Uterus (tissue), 4 donors: ENCODE measurements at places on chromosomes 7 and 10. TPM values are rescaled to one million over a fixed set of nuclear protein-coding genes. Genes with fewer than 3 reads are reported as not detected.
A peak's percentile ranks its signal among the peaks of the same experiment; 100 is the strongest.

STEAP1B gene
- not detected for total RNA-seq

NOS3 gene
- total RNA-seq, result 24.1 TPM

GNGT1 gene
- total RNA-seq, result not detected

SUN3 gene
- not detected for total RNA-seq

CDHR1 gene
- total RNA-seq, result under 0.01 TPM

PTPRN2 gene
- total RNA-seq, result 1.2 TPM

MOGAT3 gene
- total RNA-seq, result not detected

CFAP58 gene
- 0.29 TPM for total RNA-seq

MCM7 gene
- total RNA-seq, result 74.8 TPM

AKR1C4 gene
- total RNA-seq, result not detected

GIMAP7 gene
- 30.7 TPM for total RNA-seq

PPP1R3A gene
- not detected for total RNA-seq

SLC26A5 gene
- 0.37 TPM for total RNA-seq

GRCh38 chr10:19668116-19668515 is 148.1 kb upstream of the PLXDC2 start:
- H3K4me1 ChIP-seq, result no peaks in the 10 kb centered on the region
- H3K27ac ChIP-seq, result no peak overlapping the region
- no peaks in the 10 kb centered on the region for H3K36me3 ChIP-seq
- no peak for DNase-seq
- no peak overlapping the region for H3K4me3 ChIP-seq

- DNase-seq, result no peak
- no peak overlapping the region for H3K27ac ChIP-seq
- H3K4me1 ChIP-seq, result no peaks in the 10 kb centered on the region
- H3K4me3 ChIP-seq, result no peak overlapping the region
- no peaks in the 10 kb centered on the region for H3K27me3 ChIP-seq
These were observed 9.7 kb downstream of the ADRA2A start for GRCh38 chr10:111086574-111086973.

GRCh38 chr10:72334825-72335393 is 19.8 kb downstream of the DNAJB12 start:
- peaks cover 12% of the 10 kb centered on the region for H3K4me1 ChIP-seq
- H3K27ac ChIP-seq, result peak overlapping the region; percentile 87
- H3K4me3 ChIP-seq, result no peak overlapping the region
- DNase-seq, result peak; percentile 92

- H3K4me3 ChIP-seq, result no peak overlapping the region
- DNase-seq, result no peak
- H3K27ac ChIP-seq, result no peak overlapping the region
- H3K36me3 ChIP-seq, result no peaks in the 10 kb centered on the region
These were observed 43.1 kb upstream of the HNRNPH3 start for GRCh38 chr10:68288717-68289116.

GRCh38 chr10:24778298-24778697 is 54.6 kb upstream of the ARHGAP21 start:
- H3K27me3 ChIP-seq, result no peaks in the 10 kb centered on the region
- H3K4me1 ChIP-seq, result no peaks in the 10 kb centered on the region
- no peaks in the 10 kb centered on the region for H3K36me3 ChIP-seq
- H3K27ac ChIP-seq, result no peak overlapping the region
- H3K4me3 ChIP-seq, result no peak overlapping the region

GRCh38 chr10:100826031-100826651 is 80.8 kb downstream of the PAX2 start:
- no peak overlapping the region for H3K4me3 ChIP-seq
- H3K27ac ChIP-seq, result no peak overlapping the region
- no peaks in the 10 kb centered on the region for H3K4me1 ChIP-seq
- H3K36me3 ChIP-seq, result no peaks in the 10 kb centered on the region
- peaks cover 31% of the 10 kb centered on the region for H3K27me3 ChIP-seq

DNA sequence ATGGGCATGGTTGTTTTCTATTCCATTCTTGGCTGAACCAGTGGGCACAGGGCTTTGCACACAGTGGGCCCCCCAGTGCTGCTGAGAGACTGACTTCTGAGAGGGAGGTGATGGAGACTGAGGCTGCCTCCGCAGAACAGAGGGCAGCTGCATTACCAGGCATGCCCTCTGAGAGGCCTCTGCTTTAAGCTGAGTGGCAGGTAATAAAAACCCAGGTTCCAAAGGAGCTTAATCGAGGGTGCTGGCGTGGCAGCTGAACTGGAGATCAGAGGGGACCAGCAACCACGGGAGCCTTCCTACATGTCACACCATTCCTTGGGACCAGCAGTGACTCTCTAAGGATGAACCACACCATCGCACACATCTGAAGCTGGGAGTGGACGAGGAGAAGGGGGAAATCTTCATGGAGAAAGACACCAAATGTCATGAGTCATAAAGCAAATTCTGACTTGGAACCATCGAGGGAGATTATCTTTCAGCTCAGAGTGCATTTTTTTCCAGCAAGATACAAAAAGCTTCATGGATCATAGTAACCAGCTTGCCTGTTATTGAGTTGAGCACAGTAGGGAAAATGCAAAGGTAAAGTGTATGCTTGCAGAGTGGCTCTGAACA is 24.6 kb downstream of the HIPK2 start:
- H3K27ac ChIP-seq, result no peak overlapping the region
- DNase-seq, result no peak
- no peak overlapping the region for H3K4me3 ChIP-seq
- no peaks in the 10 kb centered on the region for H3K27me3 ChIP-seq
- peaks cover 5% of the 10 kb centered on the region for H3K4me1 ChIP-seq

DNA sequence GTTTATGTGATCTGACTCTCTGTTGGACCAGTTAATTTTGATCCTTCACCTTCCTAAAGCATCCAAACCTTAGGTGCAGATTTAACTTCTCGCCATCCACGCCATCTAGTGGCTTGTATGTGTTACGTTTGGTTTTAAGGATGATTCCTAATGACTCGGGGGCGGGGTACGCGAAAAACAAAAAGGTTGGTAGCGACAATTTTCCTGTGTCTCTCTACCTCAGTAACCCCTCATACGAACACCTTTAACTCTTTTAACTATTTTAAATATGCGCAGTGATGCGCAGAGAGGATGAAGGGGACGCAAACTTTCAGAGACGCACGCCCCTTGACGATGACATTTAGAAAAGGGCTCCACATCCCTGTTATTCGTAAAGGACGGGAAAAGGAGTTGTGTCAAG is 714 bp upstream of the KCND2 start:
- no peaks in the 10 kb centered on the region for H3K36me3 ChIP-seq
- H3K27me3 ChIP-seq, result no peaks in the 10 kb centered on the region
- no peaks in the 10 kb centered on the region for H3K4me1 ChIP-seq
- H3K4me3 ChIP-seq, result peak overlapping the region; percentile 55
- DNase-seq, result peak; percentile 42

- H3K4me3 ChIP-seq, result no peak overlapping the region
- no peaks in the 10 kb centered on the region for H3K4me1 ChIP-seq
- H3K27ac ChIP-seq, result no peak overlapping the region
- no peaks in the 10 kb centered on the region for H3K36me3 ChIP-seq
- DNase-seq, result no peak
These were observed 141.1 kb upstream of the ITGB1 start for GRCh38 chr10:33098951-33099663.

DNA sequence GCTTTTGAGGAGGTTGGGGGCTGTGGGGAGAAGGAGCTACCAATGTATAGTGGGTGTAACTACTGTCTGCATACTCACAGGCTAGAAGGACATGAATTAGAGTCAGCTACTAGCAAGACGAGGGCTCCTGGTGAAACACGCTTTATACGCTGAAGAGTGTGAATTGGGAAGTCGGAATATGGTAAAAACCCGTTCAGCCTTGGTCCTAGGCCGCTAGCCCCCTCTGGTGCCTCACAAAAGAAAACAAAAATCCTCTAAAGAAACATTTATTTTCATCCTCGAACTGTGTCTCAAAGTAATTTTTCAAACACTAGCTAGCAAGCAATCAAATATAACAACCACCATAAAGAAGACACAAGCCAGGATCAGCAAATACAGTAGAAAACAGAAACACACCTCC is 338.1 kb upstream of the SEMA3C start:
- H3K4me3 ChIP-seq, result no peak overlapping the region
- no peak for DNase-seq
- no peaks in the 10 kb centered on the region for H3K4me1 ChIP-seq
- no peaks in the 10 kb centered on the region for H3K27me3 ChIP-seq
- no peak overlapping the region for H3K27ac ChIP-seq
- H3K36me3 ChIP-seq, result no peaks in the 10 kb centered on the region

DNA sequence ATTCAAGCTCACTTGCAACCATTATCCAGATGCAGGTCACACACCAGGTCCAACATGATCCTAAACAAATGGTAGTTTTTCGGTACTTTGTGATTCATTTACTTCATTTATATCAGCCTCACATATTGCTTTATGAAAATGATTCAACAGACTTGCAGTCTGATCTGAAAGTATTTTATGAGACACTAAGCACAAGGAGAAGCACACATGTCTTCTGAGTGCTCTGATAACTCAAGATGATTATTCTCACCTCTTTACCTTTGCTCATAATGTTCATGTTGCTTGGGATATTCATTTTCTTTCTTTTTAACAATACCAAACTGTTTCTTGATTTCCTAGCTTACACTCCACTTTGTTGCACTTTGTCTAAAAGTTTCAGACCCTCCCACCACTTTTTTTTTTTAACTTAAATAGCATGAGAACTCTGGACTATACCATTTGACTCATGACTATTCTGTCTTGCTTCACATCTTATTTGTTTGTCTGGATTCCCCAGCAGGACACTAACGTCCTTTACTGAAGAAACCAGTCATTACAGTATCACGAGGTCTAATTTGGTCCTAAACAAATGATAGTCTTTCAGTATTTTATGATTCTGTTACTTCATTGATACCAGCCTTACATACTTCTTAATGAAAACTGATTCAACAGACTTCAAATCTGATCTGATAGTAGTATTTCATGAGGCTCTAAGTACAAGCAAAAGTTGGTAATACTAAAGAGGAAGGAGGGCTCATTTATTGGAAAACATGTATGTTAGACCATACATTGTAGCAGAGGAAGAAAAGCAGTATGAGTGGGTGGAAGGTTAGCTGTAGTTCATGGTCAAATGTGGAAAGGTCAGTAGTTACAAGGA is 171.8 kb upstream of the AHR start:
- DNase-seq, result no peak
- no peaks in the 10 kb centered on the region for H3K4me1 ChIP-seq
- no peak overlapping the region for H3K4me3 ChIP-seq
- no peaks in the 10 kb centered on the region for H3K36me3 ChIP-seq
- H3K27me3 ChIP-seq, result no peaks in the 10 kb centered on the region

- no peaks in the 10 kb centered on the region for H3K36me3 ChIP-seq
- H3K4me1 ChIP-seq, result no peaks in the 10 kb centered on the region
- no peak overlapping the region for H3K4me3 ChIP-seq
- no peaks in the 10 kb centered on the region for H3K27me3 ChIP-seq
- no peak overlapping the region for H3K27ac ChIP-seq
- DNase-seq, result no peak
These were observed 113.2 kb upstream of the PHF14 start for GRCh38 chr7:10860516-10860915.

- no peak overlapping the region for H3K4me3 ChIP-seq
- DNase-seq, result no peak
- H3K4me1 ChIP-seq, result no peaks in the 10 kb centered on the region
- H3K27ac ChIP-seq, result no peak overlapping the region
- no peaks in the 10 kb centered on the region for H3K27me3 ChIP-seq
- no peaks in the 10 kb centered on the region for H3K36me3 ChIP-seq
These were observed 53.7 kb upstream of the MTPN start for GRCh38 chr7:136030867-136031318.

GRCh38 chr7:128891942-128892269 is 18.6 kb downstream of the KCP start:
- no peaks in the 10 kb centered on the region for H3K27me3 ChIP-seq
- H3K4me3 ChIP-seq, result no peak overlapping the region
- no peak for DNase-seq
- no peak overlapping the region for H3K27ac ChIP-seq
- no peaks in the 10 kb centered on the region for H3K36me3 ChIP-seq

DNA sequence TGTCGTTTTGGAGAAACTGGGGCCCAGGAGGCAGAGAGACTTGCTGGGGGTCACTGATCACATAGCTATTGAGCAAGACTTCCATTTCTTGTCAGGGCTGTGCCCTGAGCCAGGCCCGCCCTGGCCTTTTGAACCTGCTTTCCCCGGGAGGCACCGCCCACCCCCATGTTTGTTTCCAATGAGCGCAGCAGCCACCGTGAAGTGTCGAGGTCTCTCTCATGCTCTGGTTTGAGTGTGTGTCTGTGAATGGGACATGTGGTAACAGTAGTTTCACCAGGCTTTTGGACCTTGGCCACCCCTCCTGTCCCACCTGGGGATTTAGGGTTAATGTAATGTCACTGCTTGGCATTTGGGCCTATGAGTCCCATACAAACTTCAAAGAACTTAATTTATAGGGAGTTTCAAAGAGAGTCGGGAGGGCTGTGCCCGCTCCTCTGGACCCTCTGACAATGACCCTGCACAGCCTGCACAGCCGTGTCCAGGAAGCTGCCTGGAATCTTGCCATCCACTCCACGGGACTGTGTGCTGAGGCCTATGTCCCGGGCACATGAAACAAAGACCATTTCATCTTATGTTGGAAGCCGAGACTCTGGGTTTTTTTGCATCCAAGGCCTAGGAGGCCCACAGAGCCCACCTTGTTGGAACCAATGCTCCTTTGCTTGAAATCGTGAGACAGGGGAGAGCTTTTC is 6.3 kb downstream of the PRF1 start:
- H3K4me3 ChIP-seq, result no peak overlapping the region
- DNase-seq, result no peak
- H3K27me3 ChIP-seq, result no peaks in the 10 kb centered on the region
- no peaks in the 10 kb centered on the region for H3K4me1 ChIP-seq

GRCh38 chr7:44776211-44776610 is 20.3 kb upstream of the PPIA start:
- no peak for DNase-seq
- no peaks in the 10 kb centered on the region for H3K27me3 ChIP-seq
- no peaks in the 10 kb centered on the region for H3K36me3 ChIP-seq
- no peaks in the 10 kb centered on the region for H3K4me1 ChIP-seq
- H3K27ac ChIP-seq, result no peak overlapping the region
- H3K4me3 ChIP-seq, result no peak overlapping the region

- H3K4me1 ChIP-seq, result no peaks in the 10 kb centered on the region
- no peak overlapping the region for H3K27ac ChIP-seq
- H3K36me3 ChIP-seq, result no peaks in the 10 kb centered on the region
- no peak overlapping the region for H3K4me3 ChIP-seq
- no peaks in the 10 kb centered on the region for H3K27me3 ChIP-seq
These were observed 379.0 kb upstream of the FZD8 start for GRCh38 chr10:36021096-36021495.

- H3K27ac ChIP-seq, result no peak overlapping the region
- H3K36me3 ChIP-seq, result no peaks in the 10 kb centered on the region
- no peak overlapping the region for H3K4me3 ChIP-seq
- no peaks in the 10 kb centered on the region for H3K27me3 ChIP-seq
These were observed 542.2 kb upstream of the FOXK1 start for GRCh38 chr7:4139656-4140625.

- H3K4me1 ChIP-seq, result no peaks in the 10 kb centered on the region
- DNase-seq, result no peak
- no peak overlapping the region for H3K4me3 ChIP-seq
- H3K27me3 ChIP-seq, result no peaks in the 10 kb centered on the region
These were observed 37.8 kb downstream of the CRHR2 start for GRCh38 chr7:30644286-30644955.

- H3K27me3 ChIP-seq, result no peaks in the 10 kb centered on the region
- no peak overlapping the region for H3K27ac ChIP-seq
- DNase-seq, result no peak
These were observed 142.6 kb downstream of the GRK5 start for GRCh38 chr10:119349937-119350501.

GRCh38 chr10:68346774-68347173 is 14.0 kb upstream of the PBLD start:
- H3K36me3 ChIP-seq, result no peaks in the 10 kb centered on the region
- H3K27me3 ChIP-seq, result no peaks in the 10 kb centered on the region
- H3K4me1 ChIP-seq, result no peaks in the 10 kb centered on the region
- no peak for DNase-seq

- no peak overlapping the region for H3K27ac ChIP-seq
- no peaks in the 10 kb centered on the region for H3K4me1 ChIP-seq
- DNase-seq, result no peak
- H3K4me3 ChIP-seq, result no peak overlapping the region
- no peaks in the 10 kb centered on the region for H3K36me3 ChIP-seq
- no peaks in the 10 kb centered on the region for H3K27me3 ChIP-seq
These were observed 11.1 kb downstream of the KCP start for GRCh38 chr7:128899392-128899791.
